ENCODE measurements at places on chromosomes 2 and 18. TPM values are rescaled to one million over a fixed set of nuclear protein-coding genes. Genes with fewer than 3 reads are reported as not detected.
A peak's percentile ranks its signal among the peaks of the same experiment; 100 is the strongest.

- H3K27ac ChIP-seq = no peak within 1 kb of the TSS
- H3K27me3 ChIP-seq = peaks cover 66% of the 10 kb centered on the region
- peaks cover 6% of the 10 kb centered on the region for H3K36me3 ChIP-seq
- no peak within 1 kb of the TSS for H3K4me3 ChIP-seq
Observed at GRCh38 chr2:98346311-98347236, at the start of gene CNGA3. Gene CNGA3, plus strand, starts transcription at chr2:98346456. Its CDS starts 23,520 bp downstream, at chr2:98369976.

GRCh38 chr18:58310517-58310916 lies 266.5 kb downstream of the NEDD4L start:
- H3K27me3 ChIP-seq = peaks cover 19% of the 10 kb centered on the region
- H3K36me3 ChIP-seq = no peaks in the 10 kb centered on the region
- H3K4me3 ChIP-seq = no peak overlapping the region

DNA sequence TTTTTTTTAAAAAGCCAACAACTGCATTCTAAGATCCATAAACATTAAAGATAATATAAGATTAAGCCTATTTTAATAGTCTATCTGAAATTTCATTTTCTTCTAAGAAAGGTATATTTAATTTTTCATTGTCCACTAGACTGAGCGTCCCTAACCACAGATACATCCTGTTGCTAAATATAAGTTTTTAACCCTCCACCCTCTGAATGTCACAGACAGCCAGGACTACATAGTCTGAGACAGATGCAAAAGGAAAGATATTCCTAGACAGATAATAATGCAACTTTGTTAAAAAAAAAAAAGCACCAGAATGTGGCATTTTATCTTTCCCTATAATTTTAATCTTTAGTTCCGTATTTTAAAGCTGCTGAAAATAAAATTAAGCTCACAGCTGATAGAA lies 114.6 kb downstream of the ZEB2 start:
- H3K27me3 ChIP-seq = no peaks in the 10 kb centered on the region
- no peak overlapping the region for H3K4me3 ChIP-seq
- peaks cover 6% of the 10 kb centered on the region for H3K36me3 ChIP-seq
- H3K27ac ChIP-seq = no peak overlapping the region
- no peak for DNase-seq

- H3K4me3 ChIP-seq = no peak overlapping the region
- DNase-seq = peak; percentile 3
- no peak overlapping the region for H3K27ac ChIP-seq
- no peaks in the 10 kb centered on the region for H3K4me1 ChIP-seq
- no peaks in the 10 kb centered on the region for H3K27me3 ChIP-seq
Observed at GRCh38 chr2:71948781-71949536, 198.7 kb downstream of the CYP26B1 start.

Gene REG3A
- not detected for total RNA-seq

Gene CD207
- total RNA-seq = not detected

Gene KCNIP3
- total RNA-seq = not detected
